Stromal cell of bone marrow (primary cell): ENCODE measurements at places on chromosomes 1 and 21.

DNA sequence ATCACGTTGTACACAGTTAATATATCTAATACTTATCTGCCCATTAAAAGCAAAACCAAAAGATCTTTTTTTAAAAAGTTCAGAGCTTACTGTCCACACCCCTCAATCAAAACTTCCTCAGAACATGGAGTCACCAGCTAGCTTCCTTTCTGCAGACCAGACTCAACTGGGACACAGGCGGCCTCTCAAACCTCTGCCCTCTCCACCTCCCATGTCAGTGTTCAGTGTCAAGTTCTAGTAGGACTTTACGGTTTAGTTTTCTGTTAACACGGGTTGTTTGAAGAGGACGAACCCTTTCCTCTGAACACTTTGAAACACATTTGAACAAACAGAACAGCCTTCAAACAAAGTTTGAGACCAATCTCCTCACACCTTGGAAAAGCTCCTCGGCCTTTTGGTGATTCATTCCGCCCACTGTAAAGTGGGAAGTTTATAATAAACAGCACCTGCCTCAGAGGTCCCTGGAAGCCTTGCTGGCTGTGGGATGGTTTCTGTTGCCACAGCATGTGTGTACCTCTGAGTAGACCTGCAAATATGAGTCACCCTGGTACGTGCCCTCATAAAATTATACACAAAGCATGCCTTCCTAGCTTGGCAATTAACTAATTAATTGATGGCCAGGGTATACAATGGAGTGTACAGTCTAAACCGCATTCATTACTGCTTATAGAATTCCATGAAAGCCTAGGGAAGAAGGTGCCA lies 48.4 kb upstream of the SIPA1L2 start:
- no peak for DNase-seq

DNA sequence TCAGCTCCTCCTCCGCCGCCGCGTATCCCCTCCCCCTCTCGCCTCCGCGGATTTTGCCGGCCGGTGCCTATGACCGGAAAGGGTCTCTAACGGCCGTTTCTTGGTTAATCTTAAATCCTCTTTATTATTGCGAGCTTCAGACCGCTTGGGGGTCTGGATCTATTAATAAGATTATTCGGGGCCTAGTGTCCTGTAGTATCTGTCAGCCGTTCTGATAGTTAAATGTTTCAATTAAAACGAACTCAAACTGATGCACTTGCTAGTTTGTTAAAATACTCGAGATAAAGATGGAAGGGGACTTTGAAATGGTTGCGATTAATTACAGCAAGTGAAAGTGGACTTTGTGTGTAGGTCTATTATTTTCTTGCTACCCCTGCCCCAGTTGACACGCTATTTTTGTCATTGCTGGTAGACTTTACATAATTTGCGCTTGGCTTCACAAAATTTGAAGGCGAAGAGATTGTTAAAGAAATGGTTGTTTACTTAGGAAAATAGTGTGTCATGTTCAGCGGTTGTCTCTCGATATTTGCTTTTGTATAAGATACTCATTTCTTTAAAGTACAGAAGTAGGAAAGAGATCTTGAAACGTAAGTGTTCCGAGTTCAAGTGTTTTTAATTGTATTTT lies 779 bp downstream of the SON start:
- no peak for DNase-seq

DNA sequence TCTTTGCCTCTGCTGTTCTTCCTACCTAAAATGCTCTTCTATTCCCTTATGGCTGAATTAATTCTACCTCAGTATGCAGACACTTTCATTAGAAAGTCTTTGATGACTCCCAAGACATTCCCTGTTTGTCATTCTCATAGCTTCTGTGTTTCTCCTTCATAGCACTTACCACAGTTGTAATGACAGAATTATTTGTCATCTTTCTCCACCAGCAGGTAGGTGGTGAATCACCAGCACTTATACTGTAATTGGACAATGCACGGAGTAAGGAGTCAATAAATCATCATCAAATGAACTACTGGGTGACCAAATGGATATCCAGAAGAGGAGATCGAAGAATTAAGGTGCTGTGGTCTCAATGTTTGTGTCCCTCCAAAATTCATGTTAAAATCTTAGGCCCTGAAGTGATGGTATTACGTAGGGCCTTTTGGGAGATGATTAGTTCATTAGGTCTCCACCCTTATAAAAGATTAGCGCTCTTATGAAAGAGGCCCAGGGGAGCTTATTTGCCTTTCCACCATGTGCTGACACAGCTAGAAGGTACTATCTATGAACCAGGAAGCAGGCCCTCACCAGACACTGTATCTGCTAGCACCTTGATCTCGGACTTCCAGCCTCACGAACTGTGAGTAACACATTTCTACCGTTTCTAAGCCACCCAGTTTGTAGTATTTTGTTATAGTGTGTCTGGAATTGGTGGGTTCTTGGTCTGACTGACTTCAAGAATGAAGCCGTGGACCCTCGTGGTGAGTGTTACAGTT lies 2.4 kb upstream of the CCT8 start:
- DNase-seq: no peak

GRCh38 chr21:45818276-45818903 lies 163.2 kb upstream of the COL6A1 start:
- peak; percentile 7 for DNase-seq

- DNase-seq: no peak
Measured at GRCh38 chr1:186540521-186540920, 79.6 kb upstream of the PDC start.

- DNase-seq: no peak
Measured at GRCh38 chr1:210709701-210710100, 381.0 kb downstream of the HHAT start.

- DNase-seq: no peak
Measured at GRCh38 chr1:31523769-31524168, 52.5 kb upstream of the TINAGL1 start.

DNA sequence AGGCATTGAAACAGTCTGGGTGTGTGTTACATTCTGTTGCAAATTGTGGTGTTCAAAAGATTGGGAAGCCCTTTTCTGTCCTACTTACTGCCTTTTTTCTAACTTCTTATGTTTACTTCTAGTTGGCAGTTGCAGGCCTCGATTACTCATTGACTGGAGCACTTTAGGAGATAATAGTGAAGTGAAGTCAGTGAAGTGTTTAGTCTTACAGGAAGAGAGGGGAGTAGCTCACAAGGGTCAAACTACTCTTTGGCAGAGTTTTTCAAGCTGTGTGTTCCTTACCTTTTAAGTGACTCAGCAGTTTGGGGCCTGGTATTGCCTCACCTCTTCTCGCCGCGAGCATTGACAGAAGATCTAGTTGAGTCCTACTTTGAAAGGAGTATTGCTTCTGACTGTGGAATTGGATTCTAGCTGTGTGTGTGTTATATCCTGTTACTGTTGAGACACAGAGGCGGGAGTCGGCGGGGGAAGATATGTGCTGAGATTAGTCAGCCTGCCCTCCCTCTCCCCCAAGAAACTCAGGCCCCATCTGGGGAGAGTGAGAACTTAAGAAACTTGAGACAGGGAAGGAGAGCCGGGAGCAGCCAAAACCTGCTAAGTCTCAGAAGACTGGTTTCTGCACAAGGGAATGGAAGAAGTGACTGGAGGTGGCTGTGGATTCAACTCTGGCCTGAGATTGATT lies 19.3 kb downstream of the AHCYL1 start:
- peak; percentile 97 for DNase-seq

GRCh38 chr21:14911351-14911750 lies 153.4 kb downstream of the NRIP1 start:
- DNase-seq: no peak

GRCh38 chr21:29390778-29391177 lies 92.1 kb downstream of the BACH1 start:
- DNase-seq: no peak

DNA sequence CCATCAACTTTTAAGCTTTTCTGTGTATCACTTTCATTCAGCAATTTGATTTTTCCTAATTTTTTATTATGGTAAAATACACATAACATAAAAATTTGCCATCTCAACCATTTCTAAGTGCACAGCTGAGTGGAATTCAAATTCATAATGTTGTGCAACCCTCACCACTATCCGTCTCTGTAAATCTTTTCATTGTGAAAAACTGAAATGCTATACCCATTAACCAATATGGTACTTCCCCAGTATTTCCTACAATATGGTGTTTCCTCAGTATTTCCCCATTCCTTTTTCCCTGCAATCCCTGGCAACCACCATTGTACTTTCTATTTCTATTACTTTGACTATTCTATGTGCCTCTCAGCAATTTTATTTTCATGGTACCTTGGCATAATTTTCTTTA lies 6.8 kb downstream of the STPG1 start:
- no peak for DNase-seq

DNA sequence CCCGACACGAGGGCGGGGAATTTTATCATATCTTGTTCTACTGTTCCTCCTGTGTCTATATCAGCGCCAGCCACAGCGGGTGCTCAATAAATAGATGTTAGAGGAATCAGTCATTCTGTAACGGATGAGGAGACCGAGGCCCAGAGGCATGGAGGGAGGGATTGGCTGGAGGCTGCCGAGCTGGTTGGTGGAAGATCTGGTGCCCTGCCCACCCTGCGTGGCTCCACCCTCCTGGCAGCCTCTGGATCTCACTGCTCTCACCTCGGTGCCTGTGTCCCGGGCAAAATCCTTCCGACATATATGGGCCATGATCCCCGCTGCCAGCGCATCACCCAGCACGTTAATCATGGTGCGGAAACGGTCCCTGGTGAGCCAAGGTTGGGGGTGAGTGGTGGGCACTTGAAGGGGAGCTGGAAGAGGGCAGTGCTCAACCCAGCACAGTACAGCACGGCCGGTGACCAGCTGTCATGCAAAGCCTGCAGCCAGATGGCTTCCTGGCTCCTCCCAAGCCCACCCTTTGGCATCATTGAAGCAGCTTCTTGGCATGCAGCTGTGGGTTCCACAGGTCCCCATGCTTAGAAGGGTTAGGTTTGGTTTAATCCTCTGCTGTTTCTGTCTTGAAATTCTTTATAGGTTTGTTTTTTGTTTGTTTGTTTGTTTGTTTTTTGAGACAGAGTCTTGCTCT lies 26.7 kb downstream of the PODN start:
- no peak for DNase-seq
